Activated CD4-positive, CD25-positive, alpha-beta regulatory T cell treated with anti-CD3 and anti-CD28 coated beads, Interleukin-2, amount 50 U/mL, for 16 hours (primary cell): ENCODE measurements at places on chromosomes 16 and 17.

DNA sequence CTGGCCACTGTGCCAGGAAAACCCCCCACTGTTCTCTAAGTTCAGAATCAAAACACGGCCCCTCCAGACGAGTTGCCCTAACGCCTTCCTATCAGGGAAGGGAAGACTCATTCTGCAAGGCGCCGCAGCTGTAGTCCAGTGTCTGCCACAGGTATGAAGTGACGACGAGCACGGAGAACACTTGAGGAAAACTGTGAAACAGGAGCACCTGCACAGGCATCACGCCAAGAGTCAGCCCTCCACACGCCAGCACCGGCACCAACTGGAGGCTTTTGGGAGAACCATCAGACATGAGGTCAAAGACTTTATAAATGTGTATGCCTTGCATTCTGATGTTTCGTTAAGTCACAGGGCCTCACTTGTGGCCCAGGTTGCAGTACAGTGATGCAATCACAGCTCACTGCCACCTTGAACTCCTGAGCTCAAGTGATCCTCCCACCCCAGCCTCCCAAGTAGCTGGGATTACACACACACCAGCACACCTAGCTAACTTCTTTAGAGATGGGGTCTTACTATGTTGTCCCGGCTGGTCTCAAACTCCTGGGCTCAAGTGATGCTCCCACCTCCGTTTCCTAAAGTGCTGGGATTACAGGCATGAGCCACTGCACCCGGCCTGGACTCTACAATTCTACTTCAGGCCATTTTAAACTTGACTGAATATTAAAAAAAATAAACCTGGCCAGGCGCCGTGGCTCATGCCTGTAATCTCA, 22.9 kb downstream of the KLHDC4 start:
- DNase-seq = no peak

GRCh38 chr17:2707721-2708584, 3.6 kb downstream of the CLUH start:
- DNase-seq = no peak

DNA sequence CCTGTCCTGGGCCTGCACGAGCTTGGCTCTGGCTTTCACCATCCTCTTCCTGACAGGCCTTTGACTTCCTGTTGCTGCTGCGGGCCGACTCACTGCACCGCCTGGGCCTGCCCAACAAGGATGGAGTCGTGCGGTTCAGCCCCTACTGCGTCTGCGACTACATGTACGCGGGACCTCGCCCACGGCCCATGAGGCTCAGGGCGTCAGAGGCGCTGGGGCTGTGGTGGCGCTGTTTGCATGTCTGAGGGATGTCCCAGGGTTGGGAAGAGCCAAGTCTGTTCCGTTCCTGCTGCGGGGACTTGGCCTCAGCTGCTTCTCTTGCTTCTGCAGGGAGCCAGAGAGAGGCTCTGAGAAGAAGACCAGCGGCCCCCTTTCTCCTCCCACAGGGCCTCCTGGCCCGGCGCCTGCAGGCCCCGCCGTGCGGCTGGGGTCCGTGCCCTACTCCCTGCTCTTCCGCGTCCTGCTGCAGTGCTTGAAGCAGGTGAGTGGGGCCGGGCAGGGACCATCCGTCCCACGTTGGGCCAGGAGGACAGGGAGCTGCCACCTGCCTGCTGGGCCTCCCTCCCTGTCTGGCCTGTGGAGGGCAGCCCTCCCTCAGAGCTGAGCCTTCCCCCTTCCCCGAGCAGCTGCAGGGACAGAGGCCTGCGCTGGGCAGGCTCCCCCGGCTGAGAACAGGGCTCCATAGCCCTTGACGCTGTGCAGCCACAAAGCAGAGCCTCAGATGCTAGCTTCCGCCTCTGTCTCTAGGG, 23.8 kb downstream of the TSC2 start:
- no peak for DNase-seq

GRCh38 chr16:23293016-23293415, 9.1 kb upstream of the SCNN1B start:
- DNase-seq = no peak

DNA sequence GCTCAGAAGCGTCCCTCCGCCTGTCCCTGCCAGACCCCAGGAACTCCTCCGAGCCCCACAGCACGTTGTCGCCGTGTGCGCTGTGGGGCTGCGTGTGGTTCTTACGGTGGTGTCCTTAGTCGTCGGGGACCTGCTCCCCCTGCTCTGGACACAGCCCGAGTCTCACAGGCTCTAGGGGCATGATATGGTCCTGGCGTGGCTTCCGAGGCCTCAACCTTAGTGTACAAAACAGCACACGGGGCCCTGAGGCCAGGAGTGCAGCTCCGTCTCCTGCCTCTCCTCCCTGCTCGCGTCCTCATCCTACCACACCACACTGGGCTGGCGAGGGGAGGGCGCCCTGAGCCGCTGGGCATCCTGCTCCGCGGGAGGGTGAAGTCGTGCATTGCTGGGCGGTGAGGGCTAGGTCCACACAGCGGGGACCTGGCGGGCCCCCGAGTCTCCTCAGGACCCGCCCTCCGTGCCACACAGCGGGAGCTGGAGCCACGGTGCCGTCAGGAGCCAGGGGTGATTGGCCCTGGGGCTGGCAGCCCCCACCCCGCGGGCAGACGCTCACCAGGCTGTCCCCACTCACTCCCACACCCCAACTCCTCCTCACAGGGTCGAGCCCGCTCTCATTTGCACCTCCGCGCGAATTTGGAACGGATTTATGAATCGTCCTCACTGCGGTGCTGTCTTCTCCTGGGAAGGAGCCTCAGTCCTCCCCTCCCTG, 1.2 kb upstream of the MAFG start:
- no peak for DNase-seq

DNA sequence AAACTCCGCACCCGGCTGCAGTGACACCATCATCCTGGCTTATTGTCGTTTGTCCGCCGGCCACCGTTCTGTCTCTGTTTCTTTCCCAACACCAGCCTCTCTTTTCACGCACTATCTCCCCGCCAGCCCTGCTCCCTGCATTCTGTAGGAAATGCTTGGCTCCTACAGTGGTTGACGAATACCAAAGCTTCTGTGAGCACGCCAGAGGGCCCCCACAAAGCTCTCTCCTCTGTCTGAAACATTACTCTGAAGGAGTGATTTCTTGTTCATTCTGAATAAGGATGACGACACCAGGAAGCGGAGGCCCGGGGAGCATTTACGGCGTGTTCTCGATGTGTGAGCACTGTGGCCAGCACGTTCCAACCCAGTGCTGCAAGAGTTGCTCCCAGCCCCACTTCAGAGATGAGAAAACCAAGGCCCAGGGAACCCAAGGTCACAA, 58.8 kb downstream of the ADCY9 start:
- no peak for DNase-seq

DNA sequence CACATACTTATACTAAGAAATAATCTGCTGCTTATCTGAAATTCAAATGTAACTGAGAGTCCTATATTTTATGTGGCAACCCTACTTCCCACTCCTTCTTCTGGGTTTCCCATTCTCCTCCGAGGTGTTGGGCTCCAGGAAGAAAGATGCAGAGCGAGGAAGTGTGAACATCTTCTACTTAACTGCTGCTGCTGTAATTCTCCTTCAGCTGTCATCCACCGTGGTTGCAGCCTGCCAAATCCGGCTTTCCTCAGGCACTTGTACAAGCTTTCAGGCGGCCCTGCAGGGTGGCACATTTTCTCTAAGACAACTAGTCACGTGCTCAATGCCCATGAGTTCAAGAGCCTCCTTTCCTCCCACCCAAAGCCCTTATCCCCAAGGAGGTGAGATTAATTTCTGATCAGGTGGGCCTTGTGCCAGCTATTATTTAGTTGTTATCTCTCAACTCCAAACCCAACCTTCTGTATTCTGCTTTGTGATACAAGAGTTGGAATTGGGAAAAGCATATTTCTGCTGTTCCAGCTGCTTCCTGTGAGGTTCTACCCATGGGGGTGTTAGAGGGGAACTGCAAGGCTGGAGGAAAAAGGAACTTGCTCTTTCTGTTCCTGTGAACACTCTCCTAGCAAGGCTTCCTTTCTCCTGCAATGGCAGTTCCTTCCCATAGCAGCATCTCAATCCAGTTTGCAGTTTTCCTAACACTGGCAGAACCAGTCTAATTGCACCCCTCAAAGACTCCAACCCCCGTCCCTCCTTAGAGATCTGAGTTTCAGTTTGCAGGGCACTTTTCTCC, 67.6 kb upstream of the RBBP6 start:
- DNase-seq = no peak

GRCh38 chr17:77865112-77865611, 93.3 kb upstream of the TNRC6C start:
- no peak for DNase-seq

DNA sequence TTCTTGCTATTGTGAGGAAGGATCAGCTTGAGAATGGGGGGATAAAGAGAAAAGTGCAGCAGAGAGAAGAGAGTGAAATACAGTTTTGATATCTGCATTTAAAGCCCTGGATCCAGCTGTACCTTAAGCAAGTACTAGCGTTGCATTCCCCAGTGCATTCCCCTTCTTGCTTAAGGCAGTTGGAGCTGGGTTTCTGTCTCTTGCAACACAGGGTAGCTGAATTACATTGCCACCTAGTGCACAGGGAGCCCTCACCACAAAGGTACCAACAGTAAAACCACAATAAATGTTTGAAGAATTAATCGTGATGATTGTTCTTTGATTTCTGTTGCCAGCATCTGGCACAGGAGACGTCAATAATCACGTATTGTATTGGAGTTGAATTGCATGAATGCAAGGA, 588.7 kb downstream of the RBFOX1 start:
- DNase-seq = no peak

GRCh38 chr16:76650582-76650981, 373.4 kb downstream of the CNTNAP4 start:
- DNase-seq = no peak

DNA sequence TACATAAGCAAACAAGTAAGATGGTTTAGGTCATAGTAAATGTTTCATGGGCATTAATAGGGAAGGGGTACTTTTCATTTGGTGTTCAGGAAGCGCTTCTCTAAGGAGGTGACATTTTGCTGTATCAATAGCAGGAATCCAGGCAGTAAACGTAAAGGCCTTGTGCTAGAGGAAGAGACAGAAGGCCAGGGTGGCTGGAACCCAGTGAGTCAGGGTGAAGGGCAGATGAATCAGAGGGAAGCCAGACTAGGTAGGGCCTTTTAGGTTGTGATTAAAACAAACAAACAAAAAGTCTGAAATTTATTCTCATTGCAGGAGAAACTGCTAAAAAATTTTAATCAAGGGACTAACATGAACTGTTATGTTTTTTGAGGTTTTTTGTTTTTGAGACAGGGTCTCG, 6.5 kb downstream of the BMERB1 start:
- no peak for DNase-seq

GRCh38 chr17:78924481-78925151, 571 bp downstream of the TIMP2 start:
- no peak for DNase-seq

DNA sequence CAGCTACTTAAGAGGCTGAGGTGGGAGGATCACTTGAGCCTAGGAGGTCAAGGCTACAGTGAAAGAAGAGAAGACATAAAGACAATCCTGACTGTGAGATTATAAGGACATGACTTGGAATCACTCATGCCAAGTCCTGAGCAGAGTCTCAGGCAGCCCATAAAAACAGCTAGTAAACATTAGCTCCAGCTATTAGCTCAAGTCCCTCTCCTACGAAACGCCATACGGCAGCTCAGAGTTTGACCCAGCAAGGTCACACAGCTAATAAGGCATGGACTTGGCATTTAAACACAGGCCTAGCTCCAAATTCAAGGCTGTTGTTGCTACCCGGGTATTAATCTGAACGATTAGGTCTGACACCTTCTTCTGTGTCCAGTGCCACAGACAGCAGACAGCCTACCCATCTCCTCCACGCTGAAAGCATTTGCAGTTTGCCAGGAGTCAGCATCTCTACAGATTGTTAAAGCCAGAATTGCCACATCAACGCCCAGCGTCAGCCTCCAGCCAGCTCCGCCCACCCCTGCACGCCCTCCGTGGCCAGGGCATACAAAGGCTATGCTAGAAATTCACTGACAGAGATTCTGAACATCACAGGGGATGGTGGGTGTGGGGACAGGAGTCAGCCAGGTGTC, 9.9 kb upstream of the TMEM114 start:
- DNase-seq = no peak

DNA sequence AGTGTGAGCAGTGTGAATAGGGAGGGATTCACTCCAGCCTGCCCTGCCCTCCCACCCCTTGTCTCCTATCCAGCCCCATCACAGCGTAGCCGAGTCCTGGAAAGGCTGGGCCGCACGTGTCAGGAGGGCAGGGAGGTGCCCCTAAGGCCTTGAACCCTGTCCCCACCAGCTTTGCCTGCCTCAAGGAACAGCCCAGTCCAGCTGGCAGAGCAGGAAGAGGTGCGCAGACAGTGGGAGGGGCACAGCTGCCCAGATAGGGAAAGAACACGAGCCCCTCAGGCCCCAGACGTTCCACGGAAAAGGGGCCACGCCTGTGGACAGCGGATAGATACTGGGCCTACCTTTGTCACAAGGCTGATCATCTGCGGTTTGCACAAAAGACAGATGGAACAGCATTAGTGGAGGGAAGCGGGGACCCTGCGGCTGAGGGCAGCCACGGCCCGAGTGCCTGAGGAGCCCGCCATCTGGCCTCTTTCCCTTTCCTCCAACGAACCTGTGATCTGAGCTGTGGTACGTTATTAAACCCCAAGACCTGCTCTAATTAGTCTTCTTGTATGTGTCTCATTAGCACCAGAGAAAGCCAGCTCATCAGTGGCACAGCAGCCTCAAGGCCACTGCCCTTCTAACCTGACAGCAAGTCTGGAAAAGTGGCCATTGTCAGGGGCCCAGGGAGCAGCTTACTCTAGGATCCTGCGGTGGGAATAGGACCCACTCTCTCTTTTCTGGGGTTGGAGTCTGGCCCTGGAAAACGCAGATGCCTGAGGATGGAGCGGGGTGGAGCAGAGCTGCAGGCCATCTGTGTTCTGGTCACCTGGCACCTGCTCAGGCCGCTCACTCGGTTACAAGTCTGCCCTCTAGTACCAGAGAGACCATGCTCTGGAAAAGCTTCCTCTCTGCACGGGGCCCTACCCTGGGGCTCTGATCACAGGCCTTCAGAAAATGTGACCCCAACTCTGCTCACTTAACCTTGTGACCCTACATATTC, 16.3 kb downstream of the MPP3 start:
- DNase-seq = no peak

DNA sequence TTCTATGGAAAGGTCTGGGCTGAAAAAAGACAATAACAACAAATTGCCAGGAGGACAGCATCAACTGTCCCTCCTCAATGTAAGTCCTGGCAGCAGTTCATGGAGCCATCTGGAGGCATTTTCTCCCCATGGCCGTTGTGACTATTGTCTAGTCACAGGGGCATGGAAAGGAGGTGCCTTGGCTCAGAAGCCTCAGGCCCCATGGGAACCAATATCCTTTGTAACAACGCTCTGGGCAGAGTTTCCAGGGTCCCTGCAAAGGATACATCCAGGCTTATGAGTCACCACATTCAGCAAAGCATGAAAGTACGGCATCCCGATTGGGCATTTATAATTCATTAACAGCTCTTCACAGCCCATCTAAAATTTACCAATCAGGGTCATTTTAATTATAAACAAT, 85.2 kb downstream of the GLG1 start:
- DNase-seq = no peak
